ENCODE measurements at places on chromosomes 13 and 19. TPM values are rescaled to one million over a fixed set of nuclear protein-coding genes. Genes with fewer than 3 reads are reported as not detected.

- no peaks in the 10 kb centered on the region for H3K36me3 ChIP-seq
- no peak for DNase-seq
- H3K27me3 ChIP-seq = no peaks in the 10 kb centered on the region
- H3K4me1 ChIP-seq = no peaks in the 10 kb centered on the region
- no peak overlapping the region for H3K4me3 ChIP-seq
- H3K27ac ChIP-seq = no peak overlapping the region
Observed at GRCh38 chr13:94795292-94795691, 82.9 kb upstream of the SOX21 start.

The KIR3DL1 gene
- total RNA-seq = not detected

DNA sequence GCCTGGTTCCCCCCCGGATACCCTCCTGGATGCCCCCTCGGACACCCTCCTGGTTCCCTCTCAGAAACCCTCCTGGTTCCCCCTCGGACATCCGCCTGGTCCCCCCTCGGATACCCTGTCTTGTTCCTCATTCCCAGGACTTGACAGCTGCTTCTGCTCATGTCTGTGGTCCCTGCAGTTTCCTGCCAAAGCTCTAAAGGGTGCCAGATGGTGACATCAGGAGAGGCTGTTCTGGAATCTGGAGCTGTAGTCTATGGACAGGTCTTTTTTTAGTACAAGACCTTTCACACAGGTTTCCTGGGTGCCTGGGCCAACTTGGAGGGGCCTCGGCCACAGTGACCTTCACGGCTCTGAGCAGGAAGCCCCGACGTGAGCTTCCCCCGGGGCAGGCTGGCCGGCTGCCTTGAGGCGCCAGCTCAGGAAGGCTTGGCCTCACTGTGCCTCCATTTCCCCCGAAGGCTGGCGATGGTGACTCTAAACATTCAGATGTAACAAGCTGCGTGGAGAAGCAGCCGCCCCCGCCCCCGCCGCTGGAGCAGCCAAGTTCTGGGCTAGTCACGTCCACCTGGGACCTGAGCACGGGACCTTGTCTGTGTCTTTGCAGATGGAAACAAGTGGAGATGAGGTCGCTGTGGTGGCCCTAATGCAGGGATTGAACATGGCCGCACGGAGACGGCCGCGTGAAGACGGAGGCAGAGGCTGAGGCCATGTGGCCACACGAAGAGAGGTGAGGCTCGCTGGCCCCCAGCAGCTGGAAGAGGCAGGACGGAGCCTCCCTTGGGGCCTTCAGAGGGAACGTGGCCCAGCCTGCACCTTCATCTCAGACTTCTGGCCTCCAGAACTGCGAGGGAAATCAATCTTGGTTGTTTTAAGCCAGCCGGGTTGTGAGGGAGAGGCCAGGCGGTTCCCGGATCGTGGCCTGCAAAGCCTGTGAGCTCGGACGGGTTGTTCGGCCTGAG lies 12.7 kb downstream of the SGTA start:
- H3K27ac ChIP-seq = no peak overlapping the region
- H3K36me3 ChIP-seq = no peaks in the 10 kb centered on the region
- no peaks in the 10 kb centered on the region for H3K27me3 ChIP-seq
- no peaks in the 10 kb centered on the region for H3K4me1 ChIP-seq
- no peak for DNase-seq

DNA sequence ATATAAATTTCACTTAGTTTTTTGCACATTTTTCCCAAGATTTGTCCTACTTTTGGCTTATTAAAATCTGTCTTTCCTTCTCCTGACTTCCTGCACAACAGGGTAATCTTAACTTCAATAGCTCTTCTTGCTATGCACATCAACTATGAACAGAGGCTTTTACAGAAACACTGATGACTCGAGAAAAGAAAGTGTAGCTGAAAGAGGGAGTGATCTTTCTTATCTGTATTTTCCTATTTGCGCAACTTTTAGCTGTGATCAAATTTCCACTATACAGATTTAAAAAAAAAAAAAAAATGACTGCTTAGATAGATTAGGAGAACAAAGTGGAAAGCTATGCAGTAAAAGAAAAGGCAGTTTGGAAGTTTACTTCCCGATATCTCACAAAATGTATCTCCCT lies 406.9 kb downstream of the LIG4 start:
- no peaks in the 10 kb centered on the region for H3K4me1 ChIP-seq
- no peak overlapping the region for H3K4me3 ChIP-seq
- DNase-seq = no peak
- H3K27me3 ChIP-seq = no peaks in the 10 kb centered on the region
- H3K36me3 ChIP-seq = no peaks in the 10 kb centered on the region

DNA sequence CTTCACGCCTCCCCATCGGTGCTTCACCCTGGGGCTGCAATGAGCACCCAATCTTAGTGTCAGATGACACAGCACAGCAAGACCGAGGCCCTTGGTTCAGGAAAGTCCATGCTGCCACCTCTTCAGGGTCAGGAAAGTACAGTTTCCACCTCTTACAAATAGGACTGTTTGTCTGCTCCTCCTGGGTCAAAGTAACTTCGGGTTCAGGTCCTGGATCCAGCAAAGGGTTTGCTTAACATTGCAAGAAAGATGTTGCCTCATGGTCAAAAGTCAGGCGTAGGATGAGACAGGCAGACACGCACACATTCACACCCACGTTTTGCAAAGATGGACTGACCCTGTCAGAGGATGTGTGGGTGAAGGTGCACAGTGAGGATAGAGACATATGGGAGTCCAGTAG lies 1.6 kb upstream of the CYP2B6 start:
- DNase-seq = no peak
- H3K27ac ChIP-seq = no peak overlapping the region
- H3K27me3 ChIP-seq = no peaks in the 10 kb centered on the region
- no peak overlapping the region for H3K4me3 ChIP-seq
- H3K4me1 ChIP-seq = no peaks in the 10 kb centered on the region
- H3K36me3 ChIP-seq = no peaks in the 10 kb centered on the region

- H3K36me3 ChIP-seq = peaks cover 9% of the 10 kb centered on the region
- no peaks in the 10 kb centered on the region for H3K27me3 ChIP-seq
- no peak overlapping the region for H3K27ac ChIP-seq
- H3K4me1 ChIP-seq = no peaks in the 10 kb centered on the region
- no peak overlapping the region for H3K4me3 ChIP-seq
- DNase-seq = no peak
Observed at GRCh38 chr13:99357941-99358340, 50.7 kb upstream of the GPR183 start.

- no peak for DNase-seq
- 0 out of 2 replicates have a peak, but pooled peaks cover 5% of the 10 kb centered on the region for H3K4me1 ChIP-seq
- peaks cover 1% of the 10 kb centered on the region for H3K36me3 ChIP-seq
Observed at GRCh38 chr13:97369261-97369893, 64.6 kb upstream of the RAP2A start.

GRCh38 chr19:15644816-15645215 lies 4.1 kb downstream of the CYP4F3 start:
- no peaks in the 10 kb centered on the region for H3K4me1 ChIP-seq
- no peaks in the 10 kb centered on the region for H3K36me3 ChIP-seq
- H3K27me3 ChIP-seq = no peaks in the 10 kb centered on the region
- no peak overlapping the region for H3K27ac ChIP-seq
- H3K4me3 ChIP-seq = no peak overlapping the region
- no peak for DNase-seq

The SERP2 gene
- total RNA-seq = not detected

DNA sequence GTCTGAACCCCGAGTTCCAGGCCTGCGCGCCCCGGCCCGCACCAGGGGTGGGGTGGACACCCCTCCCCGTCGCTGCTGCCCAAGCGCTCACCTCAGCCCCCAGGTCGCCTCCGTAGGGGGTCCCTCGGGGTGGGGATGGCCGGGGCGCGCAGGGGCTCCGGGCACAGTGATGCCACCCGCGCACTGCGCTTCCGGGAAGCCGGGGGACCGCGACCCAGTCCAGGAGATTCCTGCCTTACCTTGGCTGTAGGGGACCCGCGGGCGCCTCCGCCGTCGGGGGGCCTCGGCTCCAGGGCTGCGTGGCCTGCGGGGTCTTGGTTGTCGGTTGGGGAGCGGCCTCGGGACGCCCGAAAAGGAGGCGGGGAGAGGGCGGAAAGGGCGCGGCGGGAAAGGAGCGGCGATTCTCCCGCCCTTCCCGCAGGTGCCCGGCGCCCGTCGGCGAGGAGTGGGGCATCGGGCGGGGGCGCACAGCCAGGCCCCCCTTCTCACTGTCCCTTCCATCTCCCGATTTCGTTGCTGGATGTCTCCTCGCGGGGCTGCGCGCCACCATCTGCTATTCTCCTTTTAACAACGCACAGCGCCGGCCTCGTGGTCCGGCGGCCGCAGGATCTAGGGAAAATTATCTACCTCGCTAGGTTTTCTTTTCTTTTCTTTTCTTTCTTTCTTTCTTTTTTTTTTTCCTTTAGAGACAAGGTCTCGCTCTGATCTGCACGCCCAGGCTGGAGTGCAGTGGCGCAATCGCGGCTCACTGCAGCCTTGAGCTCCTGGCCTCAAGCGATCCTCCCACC lies at the start of gene KEAP1:
TSS of gene KEAP1 (minus strand) at position 355 of the 788 bp plus-strand sequence. CDS start 3,323 bp downstream, outside the sequence.
- peak within 1 kb of the TSS; percentile 95 for H3K27ac ChIP-seq
- H3K4me3 ChIP-seq = peak within 1 kb of the TSS; percentile 95

- H3K36me3 ChIP-seq = no peaks in the 10 kb centered on the region
- no peak for DNase-seq
- H3K27me3 ChIP-seq = no peaks in the 10 kb centered on the region
- H3K4me1 ChIP-seq = no peaks in the 10 kb centered on the region
- no peak overlapping the region for H3K27ac ChIP-seq
- no peak overlapping the region for H3K4me3 ChIP-seq
Observed at GRCh38 chr19:18128044-18128443, 24.9 kb upstream of the PIK3R2 start.

The RNF17 gene
- 0.14 TPM for total RNA-seq

The PABPC3 gene
- total RNA-seq = 0.59 TPM

The ERVV-1 gene
- not detected for total RNA-seq

- H3K4me3 ChIP-seq = no peak overlapping the region
- H3K4me1 ChIP-seq = peaks cover 1% of the 10 kb centered on the region
- DNase-seq = no peak
- H3K36me3 ChIP-seq = no peaks in the 10 kb centered on the region
Observed at GRCh38 chr13:77696006-77696878, 1.2 kb upstream of the SLAIN1 start.

DNA sequence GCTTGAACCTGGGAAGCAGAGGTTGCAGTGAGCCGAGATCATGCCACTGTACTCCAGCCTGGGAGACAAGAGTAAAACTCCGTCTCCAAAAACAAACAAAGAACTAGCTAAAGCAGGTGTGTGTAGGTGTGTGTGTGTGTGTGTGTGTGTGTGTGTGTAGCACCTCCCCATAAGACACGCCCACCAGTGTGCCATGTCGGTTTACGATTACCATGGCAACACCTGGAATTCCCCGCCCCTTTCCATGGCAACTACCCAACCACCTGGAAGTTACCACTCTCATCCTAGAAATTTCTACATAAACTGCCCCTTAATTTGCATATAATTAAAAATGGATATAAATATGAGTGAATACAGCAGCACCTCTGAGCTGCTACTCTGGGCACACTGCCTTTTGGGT lies 80.9 kb upstream of the ADGRE5 start:
- H3K36me3 ChIP-seq = no peaks in the 10 kb centered on the region
- H3K4me1 ChIP-seq = no peaks in the 10 kb centered on the region
- H3K4me3 ChIP-seq = no peak overlapping the region
- H3K27me3 ChIP-seq = no peaks in the 10 kb centered on the region
- no peak overlapping the region for H3K27ac ChIP-seq

The TNNT1 gene
- 18.0 TPM for total RNA-seq

The CLDND2 gene
- 1.6 TPM for total RNA-seq

The SLAIN1 gene
- 3.5 TPM for total RNA-seq

The RPS15 gene
- 1,341 TPM for total RNA-seq

The FUT3 gene
- total RNA-seq = 0.34 TPM

The TPTE2 gene
- total RNA-seq = not detected

GRCh38 chr13:78265098-78265497 lies 338.3 kb downstream of the POU4F1 start:
- no peaks in the 10 kb centered on the region for H3K36me3 ChIP-seq
- no peaks in the 10 kb centered on the region for H3K27me3 ChIP-seq
- H3K27ac ChIP-seq = no peak overlapping the region
- no peak for DNase-seq
- H3K4me3 ChIP-seq = no peak overlapping the region
- no peaks in the 10 kb centered on the region for H3K4me1 ChIP-seq

Measured in Caco-2 (cell line).